ENCODE measurements at places on chromosomes 12 and 14.

DNA sequence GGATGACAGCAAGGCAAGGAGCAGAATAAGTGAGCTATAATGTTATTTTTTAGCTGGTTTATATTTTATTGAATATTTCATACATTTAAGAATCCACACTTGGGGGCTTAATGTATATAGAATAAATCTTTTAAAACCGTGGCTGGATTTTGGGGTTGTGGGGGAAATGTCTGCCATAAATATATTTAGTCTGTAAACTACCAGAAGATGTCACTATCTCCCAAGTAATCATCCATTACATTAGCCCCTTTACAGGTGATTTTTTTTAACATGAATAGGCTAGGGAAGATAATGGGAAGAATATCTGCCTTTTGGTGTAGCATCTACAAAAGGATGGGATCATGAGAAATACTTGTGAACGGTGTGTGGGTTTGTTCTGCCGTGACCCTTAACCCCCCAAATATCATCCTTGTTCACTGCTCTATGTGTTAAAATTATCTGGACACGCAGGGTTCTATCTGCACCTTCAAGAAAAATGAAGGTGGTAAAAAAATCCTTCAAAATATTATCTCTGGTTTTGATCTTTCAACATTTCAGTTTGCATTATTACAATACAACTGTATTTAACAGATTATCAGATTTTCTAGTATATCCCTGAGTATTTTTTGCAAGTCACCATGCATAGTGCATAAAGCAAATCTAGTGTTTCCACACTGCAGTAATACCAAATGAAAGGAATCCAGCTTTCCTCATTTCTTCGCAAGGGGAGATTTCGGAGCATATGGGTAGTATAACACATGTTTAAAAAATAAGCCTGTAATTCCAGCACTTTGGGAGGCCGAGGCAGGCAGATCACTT lies 8.0 kb upstream of the SLC17A8 start:
- no peak for DNase-seq

- DNase-seq: no peak
Measured at GRCh38 chr12:84411031-84411430, 501.6 kb downstream of the SLC6A15 start.

GRCh38 chr12:130768120-130768519 lies 52.0 kb upstream of the RIMBP2 start:
- no peak for DNase-seq

GRCh38 chr14:71105177-71105576 lies 197.9 kb downstream of the PCNX1 start:
- DNase-seq: no peak

- DNase-seq: no peak
Measured at GRCh38 chr12:27304856-27305255, 27.8 kb upstream of the BMAL2 start.

DNA sequence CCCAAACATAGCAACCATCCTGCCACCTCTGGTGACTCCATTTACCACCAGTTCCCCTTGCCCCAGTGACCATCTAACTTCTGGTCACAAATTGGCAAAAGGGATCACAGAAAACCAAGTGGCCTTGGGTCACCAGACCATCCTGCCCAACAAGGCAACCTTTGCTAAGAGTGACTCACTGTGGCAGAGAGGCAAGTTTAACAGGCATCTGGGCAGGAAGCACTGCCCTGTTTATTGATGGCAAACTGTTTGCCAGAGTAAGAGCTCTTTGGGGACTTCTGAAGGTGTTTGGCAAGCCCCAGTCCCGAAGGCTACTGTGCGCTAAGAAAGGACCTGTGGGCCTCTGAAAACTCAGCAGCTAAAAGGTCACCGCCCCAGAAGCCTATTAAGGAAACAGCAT lies 28.2 kb upstream of the TMEM233 start:
- no peak for DNase-seq

DNA sequence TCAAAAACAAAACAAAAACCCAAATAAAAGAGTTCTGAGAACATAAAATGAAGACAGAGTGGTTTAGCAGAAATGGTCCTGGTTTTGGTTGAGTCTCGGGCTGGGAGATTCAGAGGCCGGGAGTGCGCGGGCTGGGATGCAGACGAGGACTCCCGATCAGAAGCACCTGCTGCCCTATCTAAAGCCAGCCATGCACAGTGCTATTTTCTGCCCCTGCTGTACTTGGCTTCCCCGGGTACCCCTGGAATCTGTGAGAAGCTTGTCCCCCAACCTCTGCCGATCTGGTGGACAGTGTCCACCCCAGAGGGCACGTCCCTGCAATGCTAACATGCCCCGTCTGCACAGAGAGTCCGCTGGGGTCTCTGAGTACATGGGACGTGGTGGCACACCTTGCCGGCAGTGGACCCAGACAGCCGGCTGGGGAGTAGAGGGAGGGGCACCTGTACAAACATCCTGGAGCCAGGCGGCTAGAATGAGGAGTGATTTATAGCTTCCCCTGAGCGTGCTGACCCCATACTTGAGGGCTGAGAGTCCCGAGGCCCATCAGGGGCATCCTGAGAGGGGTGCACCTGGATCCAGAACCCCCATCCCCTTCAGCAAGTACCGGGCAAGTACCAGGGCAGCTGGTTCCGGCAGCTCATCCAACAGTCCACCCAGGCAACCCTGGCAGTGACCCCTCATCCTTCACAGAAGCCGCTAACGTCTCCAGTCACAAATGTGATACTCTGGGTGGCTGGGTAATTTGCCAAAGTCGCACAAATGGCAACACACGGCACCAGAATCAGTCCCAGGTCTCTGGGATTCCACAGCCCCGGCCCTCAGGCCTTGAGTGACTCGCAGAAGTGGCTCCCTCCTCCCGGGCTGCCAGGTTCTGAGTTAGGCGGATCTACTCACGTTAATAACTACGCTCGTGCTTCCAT lies 37.1 kb downstream of the CHGA start:
- no peak for DNase-seq

- no peak for DNase-seq
Measured at GRCh38 chr14:33534104-33534503, 416.8 kb downstream of the EGLN3 start.

DNA sequence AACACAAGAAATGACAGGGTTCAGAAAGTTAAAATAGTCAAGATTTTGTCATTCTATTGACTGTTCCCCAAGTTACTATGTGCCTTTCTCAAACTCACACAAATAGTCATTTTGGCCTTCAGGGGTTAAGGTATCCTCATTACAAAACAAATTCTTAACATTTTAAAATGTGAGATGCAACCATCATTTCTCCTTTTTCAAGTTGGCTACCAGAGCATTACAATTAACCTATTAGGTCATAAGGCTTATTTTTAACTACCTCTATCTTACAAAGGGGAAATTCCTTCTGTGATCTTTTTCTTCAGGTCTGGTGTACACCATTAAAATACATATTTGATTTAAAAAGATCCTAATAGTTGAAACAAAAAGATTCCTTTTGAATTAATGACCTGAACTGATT lies 61.2 kb downstream of the SLC38A1 start:
- no peak for DNase-seq

DNA sequence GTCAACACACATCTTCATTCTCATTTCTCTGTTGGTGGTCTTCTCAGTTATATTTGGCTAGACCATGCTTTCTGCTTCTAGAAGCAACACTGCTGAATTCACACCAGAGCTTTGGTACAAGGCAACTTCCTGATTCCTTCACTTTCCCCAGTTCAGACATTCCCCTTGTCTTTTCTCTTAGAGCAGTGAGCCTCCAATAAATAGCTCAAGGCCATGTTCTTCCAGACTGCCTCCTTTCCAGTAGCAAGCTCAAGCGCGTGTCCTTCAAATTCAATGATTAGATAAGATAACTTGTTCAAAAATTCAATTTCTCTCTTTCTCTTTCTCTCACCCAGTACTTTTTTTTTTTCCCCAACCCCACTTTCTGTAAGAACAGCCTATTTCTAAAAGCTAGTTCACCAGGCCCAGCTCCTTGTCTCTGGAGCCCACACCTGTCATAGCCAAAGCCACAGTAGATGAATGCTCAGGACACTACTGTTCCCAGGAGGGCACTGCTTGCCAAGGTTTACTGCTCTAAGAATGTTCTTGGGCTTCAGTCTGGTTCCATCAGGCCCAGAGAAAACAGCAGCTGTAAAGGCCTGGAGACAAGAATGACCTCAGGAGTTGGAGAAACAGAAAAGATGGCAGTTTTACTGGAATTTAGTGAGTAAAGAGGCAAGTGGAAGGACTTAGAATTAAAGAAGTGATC lies 17.7 kb downstream of the TBK1 start:
- no peak for DNase-seq

DNA sequence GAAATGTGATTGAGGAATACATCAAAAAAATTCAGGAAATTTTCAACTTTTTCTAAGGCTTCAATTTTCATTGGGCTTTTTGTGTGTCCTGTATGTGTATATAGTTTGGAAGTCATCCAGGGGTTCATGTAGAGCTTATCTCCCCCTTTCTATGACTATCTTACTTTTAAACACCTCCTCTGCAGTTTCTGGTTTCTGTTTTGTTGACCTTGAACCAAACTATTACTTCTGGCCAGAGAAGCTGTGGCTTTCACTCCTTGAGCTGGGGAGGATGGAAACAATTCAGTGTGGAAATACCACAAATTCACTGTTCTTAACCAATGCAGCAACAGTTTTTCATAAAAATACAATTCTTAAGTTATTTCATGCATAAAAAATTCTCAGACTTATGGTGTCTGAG lies 613.2 kb upstream of the SEL1L start:
- no peak for DNase-seq

GRCh38 chr14:31252865-31253264 lies 45.3 kb upstream of the HECTD1 start:
- DNase-seq: no peak

GRCh38 chr12:88958153-88958552 lies 377.9 kb upstream of the KITLG start:
- DNase-seq: no peak

- peak; percentile 16 for DNase-seq
Measured at GRCh38 chr12:56836800-56837663, 73.9 kb downstream of the HSD17B6 start.

GRCh38 chr12:9319842-9320173 lies 111.6 kb upstream of the PZP start:
- DNase-seq: no peak

- DNase-seq: no peak
Measured at GRCh38 chr12:113010701-113011100, 32.4 kb downstream of the OAS2 start.

DNA sequence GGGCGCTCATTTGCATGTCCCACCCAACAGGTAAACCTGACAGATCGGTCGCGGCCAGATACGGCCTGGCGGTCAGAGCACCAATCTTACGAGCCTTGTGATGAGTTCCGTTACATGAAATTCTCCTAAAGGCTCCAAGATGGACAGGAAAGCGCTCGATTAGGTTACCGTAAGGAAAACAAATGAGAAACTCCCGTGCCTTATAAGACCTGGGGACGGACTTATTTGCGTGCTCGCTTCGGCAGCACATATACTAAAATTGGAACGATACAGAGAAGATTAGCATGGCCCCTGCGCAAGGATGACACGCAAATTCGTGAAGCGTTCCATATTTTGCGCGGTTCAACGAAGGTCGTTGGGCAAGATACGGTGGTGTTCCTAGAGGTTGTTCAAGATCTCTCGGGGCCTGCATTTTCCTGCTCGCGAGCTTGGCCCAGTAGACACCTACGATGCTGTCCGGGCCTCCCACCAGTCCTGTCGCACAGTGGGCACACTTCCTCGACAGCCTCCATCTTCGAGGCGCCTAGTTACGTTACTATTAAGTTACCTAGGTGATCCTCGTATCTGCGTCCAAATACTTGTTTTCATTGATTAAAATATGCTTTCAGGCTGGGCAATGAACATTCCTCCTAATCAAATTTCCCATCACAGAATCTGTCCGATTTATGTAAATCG lies at the start of gene RNU6-7:
Gene RNU6-7 (plus strand): TSS at position 230 of the 675 bp plus-strand sequence.
- no peak for DNase-seq

- DNase-seq: no peak
Measured at GRCh38 chr14:74704656-74705055, 8.2 kb downstream of the AREL1 start.

DNA sequence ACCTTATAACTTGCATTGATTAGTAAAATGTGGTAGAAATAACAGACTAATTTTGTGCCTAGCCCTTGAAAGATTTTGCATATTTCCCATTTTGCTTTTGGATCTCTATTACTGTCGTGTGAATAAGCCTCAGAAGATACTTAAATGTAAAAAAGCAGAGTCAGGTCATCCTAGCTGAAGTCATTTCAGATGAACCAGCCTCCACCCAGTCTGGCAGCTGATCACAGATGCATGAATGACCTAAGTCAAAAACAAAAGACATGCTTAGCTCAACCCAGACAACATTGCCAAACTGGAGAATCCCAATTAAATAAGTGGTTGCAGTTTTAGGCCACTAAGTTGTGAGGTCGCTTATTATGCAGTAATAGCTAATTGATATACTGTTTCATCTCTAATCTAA lies 349.9 kb downstream of the C12orf50 start:
- no peak for DNase-seq

- no peak for DNase-seq
Measured at GRCh38 chr14:94555991-94556390, 5.3 kb upstream of the SERPINA4 start.

DNA sequence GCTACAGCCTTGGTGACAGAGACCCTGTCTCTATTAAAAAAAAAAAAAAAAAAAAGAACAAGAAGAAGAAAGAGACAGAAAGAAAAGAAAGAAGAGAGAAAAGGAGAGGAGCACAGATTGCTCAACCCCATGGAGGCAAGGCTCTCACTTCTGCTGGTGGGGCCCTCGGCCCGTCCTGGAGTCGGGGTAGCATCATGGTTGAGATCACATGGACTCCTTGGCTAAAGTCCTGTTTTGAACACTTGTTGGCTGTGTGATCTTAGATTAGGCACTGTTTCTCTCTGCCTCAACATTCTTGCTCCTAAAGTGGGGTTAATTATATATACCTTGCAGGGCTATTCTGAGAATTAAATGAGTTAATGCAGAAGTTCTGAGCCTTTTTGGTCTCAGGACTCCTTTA lies 207.7 kb downstream of the CACNA1C start:
- no peak for DNase-seq

DNA sequence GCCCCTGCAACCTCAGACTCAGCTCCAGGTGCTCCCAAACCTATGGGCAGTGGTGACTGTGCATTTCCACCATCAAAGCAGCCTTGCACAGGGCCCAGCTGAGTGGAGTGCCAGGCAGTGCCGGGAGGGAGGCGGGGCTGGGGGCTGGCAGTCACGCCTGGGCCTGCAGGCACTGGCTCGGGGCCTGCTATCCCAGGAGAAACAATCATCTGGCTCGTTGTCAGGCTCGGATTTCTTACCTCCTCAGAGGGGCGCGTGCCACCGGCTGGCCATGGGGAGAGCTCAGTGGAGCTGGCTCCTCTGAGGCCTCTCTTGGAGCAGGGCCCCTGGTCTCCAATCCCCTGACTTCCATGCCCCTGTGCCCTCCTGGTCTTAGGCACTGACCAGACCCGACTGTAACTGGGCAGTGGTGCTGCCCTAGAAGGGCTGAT lies 20.2 kb upstream of the PPP1R13B start:
- DNase-seq: no peak

DNA sequence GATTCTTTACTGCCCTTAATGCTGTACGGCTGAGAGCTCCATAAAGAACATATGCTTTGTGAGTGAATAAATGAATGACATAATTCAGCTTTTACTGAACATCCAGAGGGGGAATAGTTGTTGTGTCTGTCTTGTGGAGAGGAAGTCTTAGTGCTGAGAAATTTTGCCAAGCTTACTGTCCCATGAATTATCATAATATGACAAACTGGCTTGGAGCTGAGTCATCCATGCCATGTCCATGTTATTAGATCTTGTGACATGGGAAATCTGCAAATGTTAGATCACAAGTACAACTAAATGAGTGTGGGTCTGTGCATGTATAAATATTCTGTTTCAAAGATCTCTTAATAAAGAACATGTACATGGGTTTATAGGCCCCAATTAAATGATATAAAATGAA lies 350.4 kb downstream of the BMP4 start:
- no peak for DNase-seq
